ENCODE measurements at places on chromosomes 12 and 14. TPM values are rescaled to one million over a fixed set of nuclear protein-coding genes. Genes with fewer than 3 reads are reported as not detected.
A peak's percentile ranks its signal among the peaks of the same experiment; 100 is the strongest.

OR6C2 gene
- total RNA-seq, result not detected

ZNF891 gene
- 3.4 TPM for total RNA-seq

FAM181A gene
- total RNA-seq, result not detected

BATF gene
- not detected for total RNA-seq

NDUFB1 gene
- total RNA-seq, result 116 TPM

LTBP2 gene
- total RNA-seq, result 1.2 TPM

SERPINA12 gene
- total RNA-seq, result not detected

TSPAN11 gene
- total RNA-seq, result 6.1 TPM

SVOP gene
- 0.04 TPM for total RNA-seq

CACNA2D4 gene
- total RNA-seq, result 0.46 TPM

CMA1 gene
- total RNA-seq, result not detected

OR4E2 gene
- not detected for total RNA-seq

SALL2 gene
- 307 TPM for total RNA-seq

GRCh38 chr14:72443256-72443655 lies 450.6 kb downstream of the DPF3 start:
- DNase-seq, result no peak

DNA sequence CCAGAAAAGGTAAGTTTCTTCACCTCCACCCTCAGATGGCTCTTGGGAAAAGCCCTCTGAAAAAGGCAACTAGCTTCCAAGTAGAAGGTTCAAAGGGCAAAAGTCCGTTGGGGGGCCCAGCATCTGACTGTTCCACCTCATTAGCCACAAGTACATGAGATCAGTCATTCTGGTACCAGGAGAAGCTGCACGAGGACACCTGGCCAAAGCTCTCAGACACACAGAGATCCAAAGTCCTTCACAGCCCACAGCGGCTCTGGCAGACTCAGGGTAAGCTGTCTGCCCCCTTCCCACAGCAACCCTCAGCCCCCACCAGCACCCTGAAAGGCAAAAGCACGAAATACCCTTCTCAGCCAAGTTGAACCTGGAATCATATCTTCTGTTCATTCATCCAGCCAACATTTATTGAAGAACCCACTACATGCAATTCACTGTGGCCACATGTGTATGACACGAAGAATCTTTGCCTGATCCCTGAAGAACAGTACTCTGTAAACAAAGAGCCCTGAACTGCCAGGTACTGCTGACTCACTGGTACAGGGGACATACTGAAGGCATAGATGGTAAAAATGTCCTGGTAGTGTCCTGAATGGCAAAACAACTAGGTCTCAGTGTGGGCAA lies 19.0 kb downstream of the SLC7A7 start:
- no peak for DNase-seq

GRCh38 chr12:52010692-52011601 lies 4.2 kb downstream of the TAMALIN start:
- DNase-seq, result no peak

DNA sequence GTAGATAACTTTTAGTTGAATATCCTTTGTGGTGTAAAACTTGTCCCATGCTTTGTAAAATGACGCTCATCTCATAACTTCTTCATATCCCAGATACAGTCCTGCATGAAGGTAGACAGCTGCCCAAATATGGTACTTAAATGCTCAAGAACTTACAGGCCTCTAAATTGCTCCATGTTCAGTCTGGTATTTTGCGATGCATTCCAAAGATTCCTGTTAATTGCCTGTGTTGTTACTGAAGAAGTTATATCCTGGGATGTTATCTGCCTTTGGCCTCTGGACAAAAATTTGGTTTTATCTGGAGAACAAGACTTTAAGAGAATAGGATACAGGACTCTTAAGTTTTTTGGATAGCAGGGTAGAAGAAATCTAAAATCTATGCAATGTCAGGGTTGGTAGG lies 473.0 kb downstream of the PCNX1 start:
- DNase-seq, result no peak

DNA sequence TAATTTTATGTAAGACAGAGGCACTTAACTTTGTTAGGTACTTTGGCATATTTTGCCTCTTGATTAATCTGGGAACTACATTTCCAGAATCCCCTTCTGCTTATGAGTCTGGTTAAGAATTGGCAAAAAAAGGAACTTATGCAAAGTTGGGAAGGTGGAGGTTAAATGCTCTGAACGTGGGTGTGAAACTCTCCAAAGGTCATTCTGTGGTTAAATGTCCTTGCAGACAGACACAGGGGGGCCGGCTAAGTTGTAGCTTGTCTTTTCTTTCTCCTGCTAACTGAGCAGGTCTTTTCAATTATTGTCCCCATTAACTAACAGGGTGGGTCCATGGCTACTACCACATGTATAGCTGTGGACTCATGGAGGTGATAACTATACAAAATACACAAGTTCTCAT lies 248.6 kb upstream of the NOVA1 start:
- DNase-seq, result no peak

GRCh38 chr12:120115692-120116440 lies 687 bp downstream of the RAB35 start:
- peak; percentile 48 for DNase-seq

DNA sequence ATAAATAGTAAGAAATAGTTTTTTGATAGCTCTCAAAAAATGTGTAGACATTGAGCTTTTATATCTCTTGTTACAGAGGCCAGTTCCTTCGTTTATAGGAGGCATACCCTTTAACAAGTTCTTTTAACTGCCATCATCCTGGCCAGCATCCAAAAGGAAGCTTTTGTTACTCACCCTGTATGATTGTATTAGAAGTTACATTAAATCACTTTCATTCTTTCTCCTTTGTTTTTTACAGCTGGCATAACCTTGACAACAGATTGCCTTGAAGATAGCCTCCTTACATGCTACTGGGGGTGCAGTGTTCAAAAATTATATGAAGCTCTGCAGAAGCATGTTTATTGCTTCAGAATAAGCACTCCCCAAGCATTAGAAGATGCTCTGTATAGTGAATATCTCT lies 20.1 kb downstream of the CGRRF1 start:
- DNase-seq, result no peak

DNA sequence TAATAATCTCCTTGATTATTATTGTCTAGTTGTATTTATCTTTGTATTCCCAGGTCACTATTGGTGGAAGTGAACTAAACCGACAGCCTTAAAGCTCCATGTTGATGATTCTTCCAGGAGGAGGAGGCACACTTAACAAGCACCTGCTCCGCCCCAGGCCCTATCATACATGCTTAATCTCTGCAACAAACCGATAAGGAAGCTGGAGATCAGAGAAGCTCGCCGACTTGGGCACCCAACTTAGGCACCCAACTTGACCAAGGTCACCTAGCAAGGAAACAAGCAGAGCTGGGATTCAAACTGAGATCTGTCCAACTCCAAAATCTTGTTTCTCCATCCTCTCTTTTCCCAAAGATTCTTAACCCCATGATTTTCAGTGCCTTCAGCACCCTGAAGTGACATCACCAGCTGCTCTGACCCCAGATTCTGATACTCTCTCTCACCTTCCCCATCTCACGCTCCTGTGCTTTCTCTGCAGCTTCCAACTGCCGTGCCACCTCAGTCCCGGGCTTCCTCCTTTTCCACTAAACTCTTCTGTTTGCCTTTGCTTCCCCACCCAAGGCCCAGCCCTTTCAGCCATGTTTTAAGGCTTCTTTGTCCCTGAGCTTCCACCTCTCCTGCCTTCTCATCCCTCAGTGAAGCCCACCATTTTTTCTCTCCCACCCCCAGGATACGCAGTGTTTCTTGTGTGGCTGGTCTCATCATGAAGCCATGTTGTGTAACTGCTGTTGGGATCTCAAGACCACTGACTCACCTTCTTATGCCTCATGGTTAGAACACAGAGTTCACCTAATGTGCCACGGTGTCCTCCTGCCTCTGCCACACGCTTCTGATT lies 6.6 kb upstream of the KRT18 start:
- DNase-seq, result no peak

GRCh38 chr12:124174451-124175348 lies 120.2 kb upstream of the RFLNA start:
- DNase-seq, result no peak

- no peak for DNase-seq
These were observed 361.2 kb downstream of the ATP23 start for GRCh38 chr12:58302487-58303011.

DNA sequence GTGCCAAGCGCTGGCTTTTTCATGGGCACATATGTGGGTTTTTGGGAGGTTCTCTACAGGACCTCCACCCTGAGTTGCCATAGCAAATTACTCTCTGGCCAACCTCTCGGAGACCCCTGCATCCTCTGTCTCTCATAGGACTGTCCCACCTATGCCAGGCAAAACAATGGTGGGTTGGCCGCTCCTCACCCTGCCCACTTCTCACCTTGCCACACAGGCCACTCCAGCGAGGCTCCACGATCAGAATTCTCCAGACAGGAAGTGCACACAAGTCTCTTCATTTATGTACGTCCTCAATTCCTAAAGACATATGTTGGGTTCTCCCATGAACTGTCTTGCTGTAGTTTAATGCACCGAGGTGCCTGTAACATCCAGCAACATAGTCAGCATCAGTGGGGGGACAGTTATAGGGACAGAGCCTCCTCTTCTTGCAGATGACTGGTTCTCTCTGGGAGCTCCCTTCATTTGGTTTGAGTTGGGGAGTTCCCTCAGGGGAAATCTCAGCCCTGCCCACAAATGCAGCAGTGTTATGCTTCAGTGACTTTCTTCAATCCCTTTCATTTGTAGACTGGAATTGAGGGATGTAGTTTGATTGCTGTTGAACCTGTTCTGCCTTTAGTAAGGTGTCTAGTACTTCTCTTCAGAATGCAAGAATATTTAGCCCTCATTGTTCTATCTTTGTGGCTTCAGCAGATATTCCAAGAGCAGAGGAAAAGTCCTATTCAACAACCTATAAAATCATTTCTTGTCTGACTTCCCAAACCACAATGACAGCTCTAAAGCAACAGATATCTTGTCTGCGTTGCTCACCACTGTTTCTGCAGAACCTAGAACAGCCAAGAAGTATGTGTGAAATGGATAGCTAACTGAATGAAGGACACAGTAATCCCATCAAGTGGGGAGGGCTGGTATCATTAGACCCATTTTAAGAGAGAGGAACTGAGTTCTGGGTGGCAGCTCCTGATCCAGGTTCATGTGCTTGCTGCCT lies 2.8 kb upstream of the LTBP2 start:
- DNase-seq, result no peak

DNA sequence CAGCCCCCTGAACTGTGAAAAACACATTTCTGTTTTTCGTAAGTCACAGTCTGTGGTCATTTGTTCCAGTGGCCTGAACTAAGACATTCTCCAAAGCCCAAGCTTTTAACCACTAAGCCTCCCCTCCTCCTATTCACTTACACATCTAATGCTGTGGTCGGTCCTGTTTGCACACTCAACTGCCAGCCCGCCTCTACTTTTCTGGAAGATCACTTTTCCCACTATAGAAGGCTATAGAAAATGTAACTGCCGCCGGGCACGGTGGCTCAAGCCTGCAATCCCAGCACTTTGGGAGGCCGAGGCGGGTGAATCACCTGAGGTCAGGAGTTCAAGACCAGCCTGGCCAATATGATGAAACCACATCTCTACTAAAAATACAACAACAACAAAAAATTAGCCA lies 524.7 kb upstream of the TMEM132C start:
- no peak for DNase-seq

- DNase-seq, result no peak
These were observed 203.1 kb upstream of the C14orf180 start for GRCh38 chr14:104376202-104377140.

- DNase-seq, result no peak
These were observed 1.4 kb upstream of the TRMT61A start for GRCh38 chr14:103527408-103528145.

- no peak for DNase-seq
These were observed 62.5 kb upstream of the TMEM132D start for GRCh38 chr12:129966146-129966995.

DNA sequence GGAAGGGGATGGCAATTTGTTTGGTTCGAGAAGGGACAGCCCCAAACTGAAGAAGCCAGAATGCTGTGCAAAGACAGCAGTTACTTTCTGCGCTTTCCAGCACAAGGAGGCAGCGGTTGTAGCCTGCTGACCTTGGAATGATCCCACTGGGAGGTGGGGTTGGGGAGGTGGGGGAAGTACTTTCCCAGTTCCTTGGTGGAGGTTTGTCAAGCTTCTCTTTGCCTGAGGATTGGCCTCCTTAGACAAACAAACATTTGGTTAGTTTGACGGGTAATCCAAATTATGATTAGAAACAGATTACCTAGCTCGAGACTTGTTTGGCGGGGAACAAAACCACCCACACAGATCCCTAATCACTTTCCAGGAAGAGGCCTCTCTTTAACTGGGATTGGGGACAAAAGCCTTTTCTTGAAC lies 79.1 kb upstream of the EGLN3 start:
- DNase-seq, result peak; percentile 14

DNA sequence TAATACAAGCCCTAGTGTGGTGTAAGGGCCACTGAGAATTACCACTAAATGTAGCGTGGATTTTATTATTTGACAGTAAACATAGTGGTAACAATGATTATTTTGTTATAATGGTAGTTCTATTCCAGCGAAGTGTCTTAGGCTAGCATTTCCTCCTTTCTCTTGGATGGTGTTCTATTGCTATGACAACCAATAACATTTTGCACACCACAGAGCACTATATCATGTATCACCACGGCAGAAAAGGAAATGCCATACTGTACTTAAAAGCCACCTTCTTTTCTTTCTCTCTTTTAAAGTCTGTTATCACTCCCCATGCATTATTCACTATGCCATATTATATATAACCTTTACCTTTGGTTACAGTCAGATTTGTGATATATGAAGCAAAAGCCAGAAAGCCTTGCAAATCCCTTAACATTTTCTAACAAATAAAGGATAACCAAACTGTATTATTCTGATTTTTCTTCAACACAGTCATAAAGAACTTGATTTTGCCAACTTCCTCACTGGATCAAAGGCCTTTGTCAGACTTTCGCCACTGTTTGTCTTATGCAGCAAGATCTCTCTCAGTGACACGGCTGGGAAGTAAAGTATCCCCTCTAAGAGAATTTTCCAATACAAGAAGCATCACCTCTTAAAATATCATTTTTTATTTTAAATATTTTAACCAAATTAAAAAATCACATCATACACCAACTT lies 195.8 kb downstream of the FOXN3 start:
- no peak for DNase-seq

GRCh38 chr12:126144603-126145002 lies 1079.4 kb downstream of the AACS start:
- DNase-seq, result no peak

DNA sequence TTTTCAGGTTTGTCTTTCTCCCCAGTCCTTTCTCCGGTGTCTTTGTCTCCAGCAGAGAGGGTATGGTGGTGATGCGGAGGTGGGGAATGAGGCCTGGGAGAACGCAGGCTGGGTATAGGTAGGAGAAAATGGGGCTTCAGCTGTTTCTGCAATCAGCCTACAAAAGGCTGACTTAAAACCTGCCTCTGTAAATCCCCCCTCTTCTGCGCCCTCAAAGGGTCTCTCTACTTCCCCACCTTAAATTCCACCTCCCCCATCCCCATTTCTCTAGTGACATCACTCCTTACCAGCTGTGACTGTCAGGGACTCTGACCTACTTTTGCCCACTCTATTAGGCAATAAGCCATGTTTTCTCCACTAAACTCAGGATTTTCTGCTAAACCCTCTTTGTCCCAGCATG lies 8.1 kb upstream of the RIMKLB start:
- no peak for DNase-seq

- no peak for DNase-seq
These were observed 269.7 kb downstream of the KSR2 start for GRCh38 chr12:117699118-117699517.

GRCh38 chr14:55339770-55340169 lies 68.5 kb downstream of the FBXO34 start:
- DNase-seq, result no peak

- no peak for DNase-seq
These were observed 2.6 kb downstream of the ELK3 start for GRCh38 chr12:96196781-96197180.
